Endothelial cell of umbilical vein (primary cell): ENCODE measurements at places on chromosomes 4 and X. TPM values are rescaled to one million over a fixed set of nuclear protein-coding genes. Genes with fewer than 3 reads are reported as not detected.

DNA sequence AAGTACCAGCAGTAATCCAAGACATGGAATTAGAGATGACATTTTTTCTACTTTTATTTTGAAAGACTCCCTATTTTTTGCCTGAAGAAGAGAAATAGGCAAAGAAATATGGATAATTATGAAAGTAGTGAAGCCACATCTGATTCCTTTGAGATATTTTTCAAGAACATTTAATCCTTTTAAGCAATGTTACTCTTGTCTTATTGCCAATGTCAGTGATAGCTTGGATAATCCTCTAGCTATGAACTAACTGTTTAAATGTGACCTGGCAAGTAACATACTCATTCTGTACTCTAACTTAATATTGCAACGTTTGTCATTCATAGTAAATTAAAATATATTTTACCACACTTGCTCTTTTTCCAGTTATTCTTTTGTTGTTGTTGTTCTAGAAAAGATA is 181.3 kb downstream of the VEGFC start:
- DNase-seq: no peak

- DNase-seq: no peak
Measured at GRCh38 chrX:1491851-1492349, 39.2 kb upstream of the ASMTL start.

- no peak for DNase-seq
Measured at GRCh38 chr4:140648716-140649308, 80.1 kb upstream of the UCP1 start.

CT45A5 gene
- not detected in 2 replicates for total RNA-seq

ADGRG2 gene
- total RNA-seq: not detected in 2 replicates

- no peak for DNase-seq
Measured at GRCh38 chr4:126458993-126459392, 1144.2 kb downstream of the FAT4 start.

DNA sequence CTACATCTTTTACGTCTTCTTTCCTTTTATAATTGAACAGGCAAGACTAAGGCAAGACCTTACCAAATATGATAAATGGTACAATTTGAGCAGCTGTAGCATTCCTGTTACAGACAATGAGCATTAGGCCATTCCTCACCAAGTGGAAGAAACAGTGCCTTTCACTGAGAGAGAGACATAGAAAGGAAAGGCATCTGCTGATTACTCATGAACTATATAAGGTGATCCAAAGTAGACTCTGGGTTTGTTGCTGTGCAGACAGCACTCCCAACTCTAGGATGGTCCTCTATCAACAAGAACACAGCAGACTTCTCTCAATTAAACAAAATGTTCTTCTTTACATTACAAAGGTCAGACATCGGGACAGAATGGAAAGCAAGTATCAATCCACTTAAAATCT is 91.9 kb downstream of the FAM13A start:
- DNase-seq: no peak

DNA sequence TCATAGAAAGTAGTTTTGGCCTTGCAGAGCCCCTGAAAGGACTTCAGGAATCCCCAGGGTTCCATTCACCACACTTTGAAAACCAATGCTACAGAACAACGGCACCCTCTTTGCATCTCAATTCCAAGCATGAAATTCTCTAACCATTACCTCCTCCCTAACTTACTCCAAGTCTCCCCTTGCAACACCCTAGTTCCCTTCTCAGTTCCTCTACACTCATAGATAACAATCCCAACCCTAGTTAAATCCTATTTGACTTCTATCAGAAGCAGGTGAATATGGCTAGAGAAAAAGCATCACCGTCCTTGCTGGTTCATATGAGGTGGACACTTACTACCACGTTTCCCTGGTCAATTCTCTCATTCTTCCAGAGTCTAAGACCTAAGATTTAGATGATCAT is 2.4 kb downstream of the RCHY1 start:
- DNase-seq: no peak

- no peak for DNase-seq
Measured at GRCh38 chr4:92433272-92433758, 129.5 kb downstream of the GRID2 start.

EGF gene
- not detected in 2 replicates for total RNA-seq

DNA sequence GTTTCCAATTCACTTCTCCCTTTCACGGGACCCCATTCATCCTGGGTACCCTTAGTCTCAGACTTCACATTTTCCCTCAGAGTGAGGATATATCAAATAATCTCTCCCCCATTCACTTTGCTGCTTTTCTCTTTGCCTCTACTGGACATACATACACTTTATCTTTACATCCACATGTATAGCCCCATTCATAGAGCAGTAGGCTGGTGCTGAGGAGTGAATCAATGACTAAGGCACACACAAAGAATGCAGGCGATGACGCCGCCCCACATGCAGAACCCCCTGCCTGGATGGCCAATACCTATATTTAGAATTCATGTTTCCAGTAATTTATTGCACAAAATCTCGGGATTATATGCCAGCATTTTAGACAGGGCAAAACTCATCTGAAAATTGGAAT is 554.3 kb upstream of the TENM3 start:
- no peak for DNase-seq

GRCh38 chrX:19907794-19908193 is 20.4 kb upstream of the SH3KBP1 start:
- DNase-seq: no peak

DNA sequence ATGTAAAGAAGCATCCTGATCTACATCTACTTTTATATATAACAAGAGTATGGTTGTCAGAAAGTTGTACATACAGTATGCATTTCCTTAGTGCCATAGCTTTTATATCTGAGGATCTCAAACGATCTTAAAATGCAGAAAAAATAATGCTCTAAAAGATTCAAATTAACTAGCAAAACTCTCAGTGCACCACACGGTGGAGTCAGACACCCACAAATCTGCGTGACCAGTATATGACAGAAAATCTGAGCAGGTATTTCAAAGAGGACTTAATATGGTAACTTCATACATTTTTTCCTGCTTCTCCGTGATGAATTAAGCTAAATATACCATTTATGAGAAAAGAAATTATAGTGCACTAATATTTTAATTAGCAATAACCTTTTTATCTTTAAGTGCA is 803.0 kb downstream of the DMD start:
- DNase-seq: no peak

ATP2B3 gene
- 0.07 and 0.16 TPM in 2 replicates for total RNA-seq

PCDH7 gene
- 16.6 and 21.0 TPM in 2 replicates for total RNA-seq

BRCC3 gene
- 23.9 and 25.5 TPM in 2 replicates for total RNA-seq

- DNase-seq: peak; percentile 40
Measured at GRCh38 chr4:75995727-75996126, 5.0 kb upstream of the SDAD1 start.

ZIC3 gene
- total RNA-seq: not detected in 2 replicates

DNA sequence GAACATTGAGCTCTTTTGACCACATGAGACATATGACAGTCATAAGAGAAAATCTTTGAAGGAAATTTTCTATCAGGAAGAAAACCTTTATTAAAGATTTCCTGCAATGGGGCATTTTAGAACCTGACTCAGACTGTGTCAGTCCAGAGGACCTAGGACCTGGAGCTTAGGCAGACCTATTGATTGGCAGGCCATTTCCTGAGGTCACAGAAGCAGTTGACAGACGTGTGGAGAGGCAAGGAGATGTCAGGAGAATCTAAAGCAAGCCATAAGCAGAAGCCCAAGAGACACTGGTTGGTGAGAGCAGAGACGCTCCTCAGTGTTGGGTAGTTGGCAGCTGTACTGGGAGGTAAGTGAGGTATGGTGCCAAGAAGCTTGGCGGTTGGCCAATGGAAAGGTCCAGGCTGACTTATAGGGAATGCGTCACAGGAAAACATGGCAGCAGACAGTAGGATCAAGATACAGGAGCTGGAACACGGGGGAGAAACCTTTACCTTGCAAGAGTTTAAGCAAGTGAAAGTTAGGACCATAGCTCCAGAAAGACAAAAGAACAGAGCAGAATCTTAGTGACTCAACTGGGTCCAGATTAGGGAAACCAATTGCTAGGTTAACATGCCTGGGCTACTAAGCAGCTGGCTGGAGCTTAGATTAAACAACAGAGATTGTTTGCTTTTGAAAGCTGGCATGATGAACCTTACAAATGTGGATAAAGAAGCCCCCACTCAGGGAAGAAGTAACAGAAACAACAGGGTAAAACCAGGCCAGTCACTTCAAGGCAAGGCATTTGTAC is 18.6 kb downstream of the PALLD start:
- peak; percentile 20 for DNase-seq

DNA sequence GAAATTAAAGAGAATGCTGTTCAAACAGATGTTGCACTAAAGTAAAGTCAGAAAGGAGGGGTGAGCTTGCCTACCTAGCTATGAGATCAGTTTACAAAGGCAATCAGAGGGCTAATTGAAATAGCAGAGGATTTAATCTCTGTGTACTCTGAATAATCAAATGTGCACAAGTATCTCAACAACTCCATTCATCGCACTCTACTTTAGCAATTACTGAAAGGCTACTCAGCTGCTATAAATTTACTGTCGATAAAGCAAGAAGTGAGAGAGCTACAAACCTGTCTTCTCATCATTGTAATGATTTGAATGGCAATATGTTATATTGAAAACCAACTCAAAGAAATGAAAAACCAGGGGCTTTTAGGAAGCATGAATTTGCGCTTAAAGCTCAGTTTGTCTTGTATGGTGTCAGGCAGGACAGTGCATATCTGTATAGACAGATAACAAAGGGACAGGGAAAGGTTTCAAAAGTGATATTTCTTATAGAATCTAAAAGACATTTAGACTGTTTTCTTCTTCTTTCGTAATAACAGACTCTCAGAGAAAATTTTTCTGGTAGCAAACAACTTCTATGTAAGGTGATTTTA is 34.8 kb downstream of the GC start:
- no peak for DNase-seq

GRCh38 chrX:74540635-74541249 is 73.7 kb downstream of the RLIM start:
- DNase-seq: no peak

DNA sequence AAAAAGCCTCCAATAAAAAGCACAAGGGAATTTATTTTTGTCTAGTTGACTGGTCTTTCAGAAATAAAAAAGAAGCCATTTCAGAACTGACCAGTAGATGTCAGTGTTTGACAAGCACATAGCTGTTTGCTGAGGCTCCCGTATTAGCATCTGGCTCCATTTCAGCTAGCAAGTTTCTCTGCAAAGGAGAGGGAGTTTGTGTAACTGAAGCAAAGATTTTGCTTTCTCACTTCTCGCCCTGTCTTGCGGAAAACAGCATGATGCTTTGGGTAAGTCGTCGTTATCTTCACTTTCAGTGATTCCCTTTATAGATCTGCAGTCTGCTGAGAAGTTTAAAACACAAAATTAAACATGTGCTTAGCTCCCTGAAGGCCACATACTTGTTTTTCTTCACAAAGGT is 85.5 kb downstream of the CT47B1 start:
- peak; percentile 71 for DNase-seq

DNA sequence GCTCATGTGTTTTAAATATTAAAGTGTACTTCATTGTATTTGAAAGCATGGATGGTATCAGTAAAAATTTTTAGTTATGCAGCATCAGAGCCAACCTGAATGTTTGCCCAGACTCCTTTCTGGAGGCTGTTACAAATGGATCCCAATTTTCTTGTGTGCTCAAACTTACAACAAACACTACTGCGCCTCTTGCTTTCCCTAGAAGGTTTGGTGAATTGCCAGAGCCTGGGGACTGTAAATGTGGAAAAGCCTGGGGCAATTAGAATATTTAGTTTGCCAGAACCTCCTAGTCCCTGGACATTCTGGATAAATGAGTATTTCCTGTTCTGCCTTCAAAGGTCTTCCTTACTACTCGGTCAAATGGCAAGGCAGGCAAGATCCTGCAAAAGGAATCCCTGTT is 4.8 kb downstream of the CAPN6 start:
- no peak for DNase-seq

PGM2 gene
- 45.8 and 53.9 TPM in 2 replicates for total RNA-seq

SPANXN3 gene
- total RNA-seq: not detected in 2 replicates

DNA sequence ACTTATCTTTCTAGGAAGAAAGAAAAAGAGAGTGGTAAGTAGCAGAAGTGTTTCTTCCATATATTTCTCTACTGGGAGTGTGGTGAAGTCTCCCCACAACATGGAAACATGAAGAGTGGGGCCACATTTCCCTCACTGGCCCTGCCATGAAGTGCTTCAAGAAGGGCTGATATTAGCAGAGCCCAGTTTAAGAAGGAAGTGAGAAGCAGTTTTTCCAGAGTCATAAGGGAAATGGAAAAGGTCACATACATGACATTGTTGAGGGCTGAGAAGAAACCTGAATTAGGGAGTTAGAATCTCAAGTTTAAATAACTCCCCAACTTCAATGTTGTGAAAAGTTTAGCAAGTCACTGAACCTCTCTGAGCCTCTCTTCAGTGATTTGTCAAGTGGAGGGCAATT is 171.9 kb upstream of the RBPJ start:
- no peak for DNase-seq

GRCh38 chr4:147481577-147482109 is 746 bp downstream of the EDNRA start:
- no peak for DNase-seq

GRCh38 chr4:52840531-52841370 is 21.4 kb upstream of the RASL11B start:
- no peak for DNase-seq

- DNase-seq: peak; percentile 34
Measured at GRCh38 chr4:20256381-20256881, 4.7 kb downstream of the SLIT2 start.

DNA sequence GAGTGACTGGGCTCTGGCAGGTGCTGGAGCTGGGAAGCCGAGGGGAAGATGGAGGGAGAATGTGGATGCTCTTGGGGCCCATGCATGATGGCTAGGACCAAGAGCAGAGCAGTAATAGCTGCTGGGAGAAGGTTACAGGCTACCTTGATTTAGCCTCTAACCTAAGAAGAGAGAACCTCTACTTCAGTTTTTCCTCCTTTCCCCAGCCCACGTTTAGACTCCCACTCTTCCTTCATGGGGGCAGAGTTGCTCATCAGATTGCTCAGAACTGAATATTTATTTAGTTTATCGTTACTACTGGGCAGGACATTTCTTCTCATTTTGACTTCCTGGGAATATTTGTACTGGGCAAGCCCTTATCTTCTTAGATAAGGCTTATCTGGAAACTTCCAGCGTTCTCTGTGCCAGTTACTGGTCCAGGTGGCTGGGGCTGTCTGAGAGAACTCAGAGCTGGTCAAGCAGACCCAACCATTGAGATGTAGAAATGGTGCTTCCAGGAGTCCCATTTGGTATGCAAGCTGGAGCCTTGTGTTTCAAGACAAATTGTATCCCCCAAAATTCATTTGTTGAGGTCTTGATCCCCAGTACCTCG is 442.9 kb upstream of the BOD1L1 start:
- no peak for DNase-seq

DNA sequence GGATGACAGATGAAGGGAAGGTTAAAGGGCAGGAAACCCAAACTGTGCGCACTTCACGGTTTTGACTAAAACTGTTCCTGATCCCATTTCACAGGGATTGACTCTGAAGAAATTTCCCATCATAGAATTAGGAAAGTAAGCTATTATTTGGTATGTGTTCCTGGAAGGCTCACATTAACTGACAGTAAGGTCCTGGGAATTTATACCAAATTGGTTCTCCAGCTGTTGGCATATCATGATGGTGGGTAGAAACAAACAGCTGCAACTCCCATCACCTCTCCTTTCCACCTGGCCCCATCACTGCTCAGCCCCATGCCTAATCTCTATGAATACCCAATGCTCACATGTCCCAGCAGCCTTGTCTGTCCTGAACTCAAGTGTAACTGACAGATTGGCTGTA is 121.2 kb downstream of the GPC3 start:
- DNase-seq: no peak
